ENCODE measurements at places on chromosomes 3 and 15. TPM values are rescaled to one million over a fixed set of nuclear protein-coding genes. Genes with fewer than 3 reads are reported as not detected.
A peak's percentile ranks its signal among the peaks of the same experiment; 100 is the strongest.

DNA sequence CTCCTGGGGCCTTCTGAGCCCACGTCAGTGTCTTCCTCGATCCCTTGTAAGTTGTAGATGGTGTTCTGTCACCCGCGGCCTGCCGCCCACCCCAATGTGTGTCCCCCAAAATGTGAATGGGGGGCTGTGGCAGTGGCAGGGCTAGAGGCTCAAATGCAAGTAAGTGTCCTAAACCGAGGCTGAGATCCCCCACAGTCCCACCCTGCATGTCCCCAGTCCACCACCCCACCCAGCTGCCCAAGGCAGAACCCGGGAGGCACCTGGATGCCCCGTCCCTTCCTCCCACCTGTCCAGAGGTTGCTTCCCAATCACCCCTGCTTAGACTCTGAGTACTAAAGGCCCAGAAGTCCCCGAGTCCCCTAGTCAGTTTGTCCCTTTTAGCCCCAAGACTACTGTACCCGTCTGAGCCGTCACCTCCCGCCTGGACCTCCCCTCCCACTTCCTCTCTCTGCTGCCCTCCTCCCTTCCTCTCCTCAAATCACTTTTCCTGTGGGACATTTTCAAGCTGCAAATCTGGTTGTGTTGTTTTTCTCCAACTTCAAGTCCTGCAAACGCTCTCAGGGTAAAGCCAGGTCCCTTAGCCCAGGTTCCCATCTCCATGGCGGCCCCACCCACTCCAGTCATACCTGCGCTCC is 11.8 kb upstream of the PLXND1 start:
- no peak for DNase-seq

- no peak for DNase-seq
Measured at GRCh38 chr3:143672396-143673165, 175.7 kb downstream of the SLC9A9 start.

DNA sequence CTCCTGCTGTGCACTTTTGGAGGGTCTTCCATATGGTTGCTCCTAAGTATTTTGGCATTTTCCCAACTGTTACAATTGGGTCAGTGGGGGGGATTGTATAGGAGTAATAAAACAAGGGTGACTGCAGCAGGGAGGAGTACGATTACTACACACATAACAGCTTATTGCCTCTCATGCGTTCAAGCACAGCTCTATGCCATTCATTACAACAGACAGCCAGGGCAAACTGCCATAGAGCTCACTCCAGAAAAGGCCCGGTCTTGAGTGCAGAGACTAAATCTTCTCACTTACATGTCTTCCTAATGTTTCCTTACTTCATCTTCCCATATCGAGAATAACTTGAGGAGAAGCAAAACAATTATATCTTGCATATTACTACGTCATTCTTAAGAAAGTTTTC is 1.4 kb upstream of the CHMP2B start:
- no peak for DNase-seq

GRCh38 chr3:183911763-183912506 is 27.3 kb upstream of the PARL start:
- no peak for DNase-seq

DNA sequence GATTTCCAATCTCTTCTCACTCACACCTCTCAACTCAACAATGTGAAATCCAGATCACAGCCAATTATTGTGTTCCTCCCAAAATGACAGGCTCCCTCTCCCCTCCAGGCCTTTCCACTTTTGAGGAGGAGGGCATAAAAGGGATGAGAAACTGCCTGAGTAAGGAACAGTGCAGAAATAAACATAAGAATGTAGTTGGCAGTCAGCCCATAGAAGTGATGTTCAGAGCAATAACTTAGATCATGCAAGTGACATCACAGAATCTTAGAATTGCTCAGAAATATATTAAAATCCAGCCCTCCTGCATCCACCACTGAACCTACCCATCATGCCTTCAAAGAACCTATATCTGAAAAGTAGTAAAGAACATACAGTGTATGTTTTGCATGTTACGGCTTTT is 299.4 kb upstream of the GADL1 start:
- peak; percentile 16 for DNase-seq

GRCh38 chr15:83956887-83957286 is 278.7 kb upstream of the GOLGA6L4 start:
- DNase-seq, result no peak

DNA sequence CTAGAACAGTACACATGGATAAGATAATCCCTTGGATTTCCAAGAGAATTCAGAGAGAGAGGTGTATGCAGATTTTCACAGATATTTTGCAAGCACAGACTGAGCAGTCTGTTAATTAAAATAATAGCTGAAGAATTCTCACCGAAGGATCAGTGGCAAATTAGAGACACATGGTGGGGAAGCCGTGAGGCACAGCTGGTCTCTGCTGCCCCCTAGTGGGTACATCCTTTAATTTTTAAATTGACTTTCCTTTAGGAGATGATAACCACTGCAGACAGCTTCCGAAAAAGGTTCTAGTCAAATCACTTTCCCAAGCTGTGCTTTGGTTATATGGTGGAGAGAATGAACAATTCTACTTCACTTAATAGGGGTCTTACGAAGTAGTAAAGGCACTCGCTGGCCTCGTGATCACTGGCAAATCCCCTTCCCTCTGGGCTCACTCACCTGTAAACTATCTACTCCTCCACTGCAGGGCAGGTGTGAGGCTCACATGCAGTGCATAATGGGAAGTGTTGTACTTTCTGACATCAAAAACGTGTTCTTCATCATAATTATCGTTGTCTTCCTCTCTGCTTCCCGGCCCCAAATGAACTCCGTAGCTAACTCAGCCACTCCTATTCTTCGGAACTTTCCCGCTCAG is 19.5 kb downstream of the MESD start:
- peak; percentile 54 for DNase-seq

DNA sequence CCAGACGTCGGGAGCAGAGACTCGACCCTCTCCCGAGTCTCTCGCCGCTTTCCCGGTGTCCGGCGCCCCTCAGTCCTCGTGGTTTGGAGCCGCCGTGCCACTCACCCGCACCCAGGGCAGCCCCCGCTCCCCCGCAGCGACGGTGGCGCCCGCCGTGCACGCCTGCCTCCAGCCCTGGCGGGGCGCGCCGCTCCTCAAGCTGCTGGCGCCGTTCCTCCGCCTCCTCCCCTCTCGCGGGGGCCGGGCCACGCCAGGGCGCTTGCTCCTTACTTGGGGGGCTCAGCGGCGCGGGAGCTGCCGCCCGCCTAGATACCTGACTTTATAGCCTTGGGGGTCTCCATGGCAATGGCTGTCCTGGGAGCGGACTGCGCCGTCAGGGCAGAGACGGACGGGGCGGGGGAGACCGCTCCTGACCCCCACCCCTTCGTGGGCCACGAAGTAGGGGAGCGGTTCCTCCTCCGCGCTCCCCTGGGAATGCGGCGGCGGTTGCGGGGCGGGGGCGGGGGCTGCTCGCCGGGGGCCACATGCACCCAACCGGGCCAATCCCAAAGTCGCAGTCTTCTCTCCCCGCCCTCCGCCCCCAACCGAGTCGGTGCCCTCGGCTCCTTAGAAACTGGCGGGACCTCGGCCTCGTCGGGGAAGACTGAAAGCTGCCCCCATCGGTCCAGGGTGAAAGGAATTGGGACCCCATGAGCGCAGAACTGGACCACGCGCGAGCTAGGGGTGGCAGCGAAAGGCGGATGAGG is at the start of gene ANKRD63:
TSS of gene ANKRD63 (minus strand) at position 196 of the 746 bp plus-strand sequence. CDS start 478 bp downstream, outside the sequence.
- DNase-seq, result no peak

DNA sequence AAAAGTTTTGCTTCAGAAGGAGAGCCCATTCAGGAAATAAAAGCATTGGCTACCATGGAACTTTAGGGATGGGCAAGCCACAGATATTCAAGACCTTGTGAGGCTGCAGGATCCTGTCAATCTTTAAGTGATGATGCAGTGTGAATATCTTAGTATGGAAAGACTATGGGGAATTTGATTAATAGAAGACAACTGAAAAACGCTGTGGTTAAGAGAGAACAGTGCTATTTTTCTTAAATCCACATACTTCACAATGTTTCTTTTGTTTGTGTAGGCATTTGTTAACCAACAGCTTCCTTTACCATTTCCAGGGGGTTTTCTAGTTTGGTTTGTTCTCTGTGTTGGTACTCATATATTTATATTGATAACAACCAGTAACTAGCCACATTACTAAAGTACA is 90.3 kb downstream of the TMEM212 start:
- no peak for DNase-seq

DNA sequence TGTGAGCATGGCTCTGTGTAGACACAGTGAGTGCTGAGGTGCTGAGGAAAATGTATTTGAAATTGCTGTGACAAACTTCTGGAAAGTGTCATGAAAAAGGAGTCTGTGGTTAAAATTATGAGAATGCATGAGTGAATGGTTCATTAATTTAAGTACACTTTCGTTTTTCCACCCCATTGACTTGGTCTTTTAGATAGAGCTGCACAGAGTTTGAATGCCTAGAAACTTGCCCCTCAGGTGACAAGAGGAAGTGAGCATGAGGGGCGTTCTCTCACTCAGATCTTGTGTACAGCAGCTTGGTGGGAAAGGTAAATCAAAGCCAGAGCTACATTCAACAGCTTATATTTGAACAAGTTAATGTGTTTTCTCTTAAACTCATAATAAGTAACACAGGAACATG is 296.8 kb downstream of the WDR72 start:
- no peak for DNase-seq

DNA sequence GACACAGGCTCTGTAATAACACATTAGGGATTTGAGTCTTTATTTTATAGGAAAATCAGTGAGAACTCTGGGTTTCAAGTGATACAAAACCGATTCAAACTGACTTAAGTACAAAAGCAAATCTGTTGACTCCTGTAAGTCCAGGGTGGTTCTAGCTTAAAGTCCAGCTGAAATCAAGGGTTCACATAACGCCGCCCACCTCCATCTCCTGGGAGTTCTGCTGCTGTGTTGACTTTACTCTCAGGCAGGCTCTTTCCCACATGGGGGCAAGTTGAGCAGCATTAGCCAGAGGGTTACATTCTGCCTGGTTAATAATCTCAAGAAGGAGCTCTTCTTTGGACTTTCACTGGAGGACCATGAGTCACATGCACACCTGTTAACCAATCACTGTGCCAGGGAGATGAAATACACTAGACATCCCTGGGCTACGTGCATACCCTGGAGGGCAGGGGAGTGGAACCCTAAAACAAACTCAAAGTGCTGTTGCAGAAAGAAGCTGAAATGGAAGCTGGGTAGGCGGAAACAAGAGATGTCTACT is 9.7 kb upstream of the RNF7 start:
- no peak for DNase-seq

- DNase-seq, result peak; percentile 70
Measured at GRCh38 chr15:65824031-65824743, 32.1 kb upstream of the DENND4A start.

DNA sequence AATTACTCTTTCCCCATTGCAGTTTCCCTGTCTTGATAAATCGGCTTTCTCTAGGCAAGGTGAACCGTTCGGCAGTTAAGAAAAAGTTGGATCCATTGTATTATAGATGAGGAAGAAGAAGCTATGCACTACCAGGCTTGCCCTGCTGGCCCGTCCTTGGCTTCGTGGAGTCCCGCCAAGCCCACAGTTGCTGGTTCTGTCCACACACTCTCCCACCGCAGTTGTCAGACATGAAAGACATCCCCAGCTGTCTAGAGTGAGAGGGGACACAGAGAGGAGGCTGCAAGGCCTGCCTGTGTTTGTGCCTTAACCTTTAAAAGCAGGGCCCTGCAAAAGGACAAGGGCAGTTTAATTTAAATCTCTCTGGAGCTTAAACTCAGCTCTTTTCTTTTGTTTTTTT is 47.2 kb upstream of the PLCL2 start:
- no peak for DNase-seq

DNA sequence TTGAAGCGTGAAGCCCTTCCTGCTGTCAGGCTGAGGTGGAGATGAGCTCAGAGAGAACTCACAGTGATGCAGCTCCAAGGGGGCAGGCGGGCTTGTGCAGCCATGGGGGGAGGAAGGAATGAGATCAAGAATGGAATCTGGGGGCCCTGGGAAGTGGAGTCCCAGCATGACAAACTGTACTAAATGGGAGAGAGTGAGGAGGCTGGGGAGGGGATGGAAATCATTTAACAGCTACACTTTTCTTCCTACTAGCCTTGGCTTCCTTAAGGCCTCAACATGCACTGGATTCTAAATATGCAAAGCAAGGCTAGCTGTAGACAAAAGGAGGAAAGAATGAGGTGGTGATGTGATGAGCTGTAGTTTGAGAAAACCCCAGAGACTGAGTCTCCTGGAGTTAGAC is 133.9 kb downstream of the EEFSEC start:
- no peak for DNase-seq

GRCh38 chr15:23566071-23566554 is 639 bp downstream of the MKRN3 start:
- DNase-seq, result no peak

GRCh38 chr3:7962301-7962700 is 539.3 kb upstream of the LMCD1 start:
- DNase-seq, result no peak

GRCh38 chr3:114878114-114878839 is 268.8 kb downstream of the ZBTB20 start:
- peak; percentile 81 for DNase-seq

- no peak for DNase-seq
Measured at GRCh38 chr3:107650788-107651187, 128.0 kb downstream of the BBX start.

DNA sequence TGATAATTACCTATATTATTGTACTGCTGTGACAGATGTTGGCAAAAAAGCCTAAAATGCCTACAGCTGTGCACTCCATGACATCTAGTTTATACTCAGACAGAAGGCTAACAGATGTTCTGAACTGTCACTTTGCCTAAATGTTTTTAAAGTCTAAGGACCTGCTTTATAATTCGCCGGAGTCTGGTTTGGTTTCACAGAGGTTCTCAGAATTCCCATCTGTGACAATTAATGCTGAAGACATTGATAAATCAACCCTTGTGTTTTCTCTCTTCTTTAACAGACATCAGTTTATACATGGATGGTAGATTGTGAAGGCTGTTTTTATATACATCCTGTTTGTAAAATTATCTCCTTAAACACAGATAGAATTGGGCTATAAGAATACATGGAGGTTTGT is 19.8 kb upstream of the SOX2 start:
- DNase-seq, result no peak

Gene LRRC31
- not detected for total RNA-seq

Gene IMPG2
- 0.18 TPM for total RNA-seq

Gene DNAH12
- under 0.01 TPM for total RNA-seq

Gene PIGZ
- under 0.01 TPM for total RNA-seq

Gene GPR149
- not detected for total RNA-seq

Gene ELP6
- total RNA-seq, result 31.4 TPM

Gene PATL2
- total RNA-seq, result not detected

Gene ERC2
- 0.18 TPM for total RNA-seq

Gene CAMK2N2
- total RNA-seq, result not detected

Gene TAGLN3
- total RNA-seq, result 3.2 TPM

Gene PLA2G4E
- total RNA-seq, result not detected

Gene PP2D1
- total RNA-seq, result not detected

Gene ABHD17C
- 5.4 TPM for total RNA-seq

Gene ALG1L2
- total RNA-seq, result not detected

Gene MITF
- 13.3 TPM for total RNA-seq

Measured in IMR-90 (cell line).